Muscle of leg (tissue), 16 donors: ENCODE measurements at places on chromosomes 1 and 21. TPM values are rescaled to one million over a fixed set of nuclear protein-coding genes. Genes with fewer than 3 reads are reported as not detected.

GRCh38 chr1:155976062-155976912, 2.1 kb downstream of the ARHGEF2 start:
- no peaks in the 10 kb centered on the region for H3K27me3 ChIP-seq
- H3K4me1 ChIP-seq = peaks cover 87% of the 10 kb centered on the region
- peak overlapping the region; percentile 97 for H3K27ac ChIP-seq
- peak; percentile 87 for DNase-seq

ITSN1 gene
- 29.7 TPM for total RNA-seq

DNA sequence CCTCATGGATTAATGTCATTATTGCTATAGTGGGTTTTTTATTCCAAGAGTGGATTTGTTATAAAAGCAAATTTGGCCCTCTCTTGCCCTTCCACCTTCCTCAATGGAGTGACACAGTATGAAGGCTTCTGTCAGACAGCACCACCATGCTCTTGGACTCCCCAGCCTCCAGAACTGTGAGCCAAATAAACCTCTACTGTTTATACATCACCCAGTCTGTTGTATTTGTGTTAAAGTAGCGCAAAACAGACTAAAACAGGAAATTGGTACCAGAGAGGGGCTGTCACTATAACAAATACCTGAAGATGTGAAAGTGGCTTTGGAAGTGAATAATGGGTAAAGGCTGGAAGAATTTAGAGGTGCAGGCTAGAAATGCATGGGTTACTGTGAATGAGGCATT, 38.0 kb upstream of the DMRTB1 start:
- H3K27ac ChIP-seq = no peak overlapping the region
- H3K4me1 ChIP-seq = no peaks in the 10 kb centered on the region
- DNase-seq = no peak

DNA sequence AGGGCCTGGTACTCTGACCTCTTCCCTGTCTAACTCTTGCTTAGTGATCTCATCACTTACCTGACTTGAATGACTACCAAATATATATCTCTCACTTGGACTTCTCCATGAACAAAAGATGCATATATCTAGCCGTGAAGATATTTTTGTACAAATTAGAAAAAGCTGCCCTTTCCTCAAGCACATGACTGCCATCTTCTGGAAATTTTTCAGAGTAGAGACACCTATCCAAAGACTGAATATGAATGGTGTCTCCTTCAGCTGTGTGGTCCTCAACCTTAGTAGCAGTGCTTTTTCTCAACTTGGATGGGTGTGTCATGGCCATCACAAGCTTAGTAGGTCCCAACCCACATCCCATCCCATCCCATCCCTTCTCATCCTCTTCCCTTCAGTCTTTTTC, 142.3 kb downstream of the DNM3 start:
- H3K27me3 ChIP-seq = no peaks in the 10 kb centered on the region
- H3K27ac ChIP-seq = no peak overlapping the region
- H3K4me1 ChIP-seq = no peaks in the 10 kb centered on the region
- no peak overlapping the region for H3K4me3 ChIP-seq
- DNase-seq = peak; percentile 34

DNA sequence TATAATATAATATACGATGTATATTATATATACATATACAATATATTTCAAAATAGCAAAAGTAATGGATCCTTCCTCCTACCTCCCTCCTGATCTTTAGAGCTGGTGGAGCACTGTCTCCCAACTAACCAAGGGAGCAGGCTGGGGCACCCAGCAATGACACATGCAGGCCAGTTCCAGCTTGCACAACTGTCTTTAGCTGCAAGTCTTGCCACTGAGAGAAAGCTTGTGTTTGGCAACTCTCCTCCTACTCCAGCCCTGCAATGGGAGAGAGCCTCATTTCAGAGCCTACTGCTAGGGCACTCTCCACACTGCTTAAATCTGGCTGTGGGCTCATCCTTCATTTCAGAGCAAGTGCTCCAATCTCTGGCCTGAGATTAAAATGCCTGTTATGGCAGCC, 469.8 kb upstream of the OLFM3 start:
- H3K27ac ChIP-seq = no peak overlapping the region
- no peak for DNase-seq
- no peaks in the 10 kb centered on the region for H3K4me1 ChIP-seq
- H3K27me3 ChIP-seq = no peaks in the 10 kb centered on the region

GRCh38 chr1:161721738-161722343, 497 bp downstream of the FCRLB start:
- H3K27ac ChIP-seq = no peak overlapping the region
- no peak overlapping the region for H3K4me3 ChIP-seq
- H3K27me3 ChIP-seq = peaks cover 27% of the 10 kb centered on the region

DNA sequence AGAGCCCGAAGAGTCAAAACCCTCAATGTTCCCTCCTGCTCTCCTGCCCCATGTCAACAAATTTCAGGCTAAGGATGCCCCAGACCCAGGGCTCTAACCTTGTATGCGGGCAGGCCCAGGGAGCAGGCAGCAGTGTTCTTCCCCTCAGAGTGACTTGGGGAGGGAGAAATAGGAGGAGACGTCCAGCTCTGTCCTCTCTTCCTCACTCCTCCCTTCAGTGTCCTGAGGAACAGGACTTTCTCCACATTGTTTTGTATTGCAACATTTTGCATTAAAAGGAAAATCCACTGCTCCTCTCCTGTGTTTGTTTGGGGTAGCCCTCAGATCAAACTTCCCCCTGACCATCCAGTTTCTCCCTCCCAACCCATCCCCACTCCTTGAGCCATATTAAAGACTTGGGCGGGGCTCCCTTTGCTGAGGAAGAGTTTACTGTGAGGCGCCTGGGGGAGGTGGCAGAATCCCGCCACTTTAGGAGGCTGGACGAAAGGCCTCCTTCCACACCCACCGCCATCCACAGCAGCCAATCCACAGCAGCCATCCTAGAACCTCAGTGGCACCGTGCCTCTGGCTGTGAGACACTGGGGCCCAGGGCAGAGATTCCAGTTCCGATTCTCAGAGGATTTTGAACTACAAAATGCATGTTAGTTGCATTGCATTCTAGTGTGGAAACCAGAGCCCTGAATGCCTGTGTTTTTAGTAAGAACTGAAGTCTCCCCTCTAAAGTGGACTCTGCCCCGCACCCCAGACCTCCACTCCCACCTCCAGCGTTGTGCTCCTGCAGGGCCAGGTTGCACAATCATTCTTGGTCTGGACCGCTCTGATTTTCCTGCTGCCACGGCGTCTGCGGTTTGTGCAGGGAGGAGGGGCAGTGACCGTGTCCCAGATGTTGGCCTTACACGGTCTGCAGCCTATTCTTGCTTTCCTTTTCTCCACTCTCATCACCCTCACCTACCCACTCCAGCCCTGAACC, 3.0 kb downstream of the OLFML3 start:
- H3K27ac ChIP-seq = peak overlapping the region; percentile 90
- DNase-seq = peak; percentile 96
- H3K36me3 ChIP-seq = peaks cover 6% of the 10 kb centered on the region
- H3K27me3 ChIP-seq = no peaks in the 10 kb centered on the region
- peak overlapping the region; percentile 32 for H3K4me3 ChIP-seq

GRCh38 chr1:34266127-34266951, 89.6 kb downstream of the C1orf94 start:
- no peaks in the 10 kb centered on the region for H3K4me1 ChIP-seq
- H3K4me3 ChIP-seq = no peak overlapping the region
- H3K36me3 ChIP-seq = no peaks in the 10 kb centered on the region
- DNase-seq = no peak
- no peak overlapping the region for H3K27ac ChIP-seq
- H3K27me3 ChIP-seq = peaks cover 13% of the 10 kb centered on the region

DNA sequence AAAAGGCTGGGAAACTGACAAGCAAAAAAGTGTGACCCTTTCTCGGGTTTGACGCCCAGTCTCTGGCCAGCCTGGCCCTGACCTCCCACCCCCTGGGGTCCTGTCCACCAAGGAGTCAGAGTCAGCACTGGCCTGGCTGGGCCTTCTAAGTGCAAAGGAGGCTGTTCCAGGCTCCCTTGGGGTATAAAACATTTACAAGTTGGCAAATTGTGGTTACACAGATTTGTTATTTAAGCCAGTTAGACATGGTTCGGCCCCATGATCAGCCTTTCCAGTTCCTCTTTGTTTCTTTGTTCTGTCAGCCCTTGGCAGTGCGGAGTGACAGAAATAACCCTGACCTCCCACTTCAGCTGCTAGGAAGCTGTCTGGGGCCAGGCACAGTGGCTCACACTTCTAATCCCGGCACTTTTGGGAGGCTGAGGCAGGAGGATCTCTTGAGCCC, 161.6 kb upstream of the RAB4A start:
- no peak overlapping the region for H3K4me3 ChIP-seq
- DNase-seq = peak; percentile 78
- no peaks in the 10 kb centered on the region for H3K36me3 ChIP-seq
- peaks cover 3% of the 10 kb centered on the region for H3K27me3 ChIP-seq

GRCh38 chr1:41333146-41333784, 28.0 kb upstream of the FOXO6 start:
- no peak for DNase-seq
- H3K36me3 ChIP-seq = no peaks in the 10 kb centered on the region
- no peak overlapping the region for H3K4me3 ChIP-seq
- no peaks in the 10 kb centered on the region for H3K27me3 ChIP-seq
- peaks cover 25% of the 10 kb centered on the region for H3K4me1 ChIP-seq

DNA sequence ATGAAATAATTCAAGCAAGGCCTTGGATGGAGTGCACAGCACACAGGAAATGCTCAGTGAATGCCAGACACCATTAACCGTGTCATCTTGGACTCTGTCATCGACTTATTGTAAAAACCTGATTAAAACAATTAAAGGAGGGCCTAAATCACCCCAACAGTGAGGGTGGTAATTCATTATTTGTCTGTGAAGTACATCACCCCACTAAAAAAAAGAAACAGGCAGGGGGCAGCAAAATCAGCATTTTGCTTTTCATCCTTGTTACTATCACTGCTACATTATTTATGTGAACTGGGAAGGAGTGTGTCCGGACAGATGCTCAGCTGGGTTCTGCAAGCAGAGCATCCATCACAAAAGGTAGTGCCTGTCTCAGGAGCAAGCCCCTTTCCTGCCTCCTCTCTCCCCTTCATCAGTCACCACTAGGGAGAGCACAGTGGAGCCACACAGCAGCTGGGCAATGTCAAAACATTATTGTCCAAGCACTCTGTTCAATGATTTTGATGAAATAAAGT, 98.5 kb downstream of the RERE start:
- no peaks in the 10 kb centered on the region for H3K27me3 ChIP-seq
- no peak overlapping the region for H3K4me3 ChIP-seq
- no peak overlapping the region for H3K27ac ChIP-seq

OR2T33 gene
- total RNA-seq = not detected

DNA sequence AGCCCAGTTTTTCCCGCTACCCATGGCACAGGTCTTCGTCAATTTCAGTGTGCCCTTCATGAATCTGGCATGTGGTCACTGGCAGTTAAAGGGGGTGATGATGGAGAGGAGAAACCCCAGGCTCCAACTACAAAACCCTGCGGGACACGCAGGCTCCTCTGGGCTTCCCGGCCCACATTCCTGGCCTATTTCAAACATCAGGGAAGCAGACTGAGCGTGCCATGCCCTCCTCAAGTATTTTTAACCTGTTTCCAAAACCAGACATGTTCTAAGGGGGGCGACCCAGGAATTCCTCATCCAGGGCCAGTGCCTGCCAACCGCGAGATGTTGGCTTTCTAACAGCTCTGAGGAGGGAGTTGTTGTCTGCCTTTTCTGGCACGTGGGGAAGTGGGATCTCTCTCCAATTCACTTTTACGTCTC, 85.1 kb downstream of the CAPZB start:
- peaks cover 34% of the 10 kb centered on the region for H3K4me1 ChIP-seq
- DNase-seq = no peak
- H3K27ac ChIP-seq = no peak overlapping the region

GRCh38 chr1:224358237-224358636, 1.6 kb downstream of the CNIH4 start:
- no peak overlapping the region for H3K4me3 ChIP-seq
- DNase-seq = no peak
- H3K36me3 ChIP-seq = peaks cover 6% of the 10 kb centered on the region
- peaks cover 4% of the 10 kb centered on the region for H3K4me1 ChIP-seq

GRCh38 chr1:177172272-177172671, 1.5 kb downstream of the BRINP2 start:
- peaks cover 44% of the 10 kb centered on the region for H3K27me3 ChIP-seq
- no peaks in the 10 kb centered on the region for H3K36me3 ChIP-seq
- no peak overlapping the region for H3K27ac ChIP-seq
- peaks cover 11% of the 10 kb centered on the region for H3K4me1 ChIP-seq
- no peak for DNase-seq
- no peak overlapping the region for H3K4me3 ChIP-seq

DNA sequence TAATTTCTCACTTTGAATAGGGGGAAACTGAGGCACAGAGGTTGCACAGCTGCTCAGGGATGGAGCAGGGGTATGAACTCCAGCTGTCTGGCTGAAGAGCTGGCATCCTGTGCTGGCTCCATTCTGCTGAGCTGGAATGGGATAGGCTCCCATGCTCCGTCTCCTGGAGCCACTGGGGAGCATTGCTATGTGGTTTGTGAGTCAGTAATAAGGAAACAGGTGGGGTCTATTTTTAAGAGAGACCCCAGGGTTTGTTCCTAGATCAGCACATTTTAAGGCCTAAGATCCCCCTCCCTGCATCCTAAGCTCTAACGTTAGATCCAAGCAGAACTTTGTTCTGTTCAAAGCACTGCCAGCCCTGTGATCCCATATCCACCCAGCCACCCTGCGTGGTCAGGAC, 72.2 kb downstream of the LACTBL1 start:
- H3K27me3 ChIP-seq = peaks cover 3% of the 10 kb centered on the region
- H3K36me3 ChIP-seq = peaks cover 7% of the 10 kb centered on the region
- no peak overlapping the region for H3K4me3 ChIP-seq

- H3K36me3 ChIP-seq = no peaks in the 10 kb centered on the region
- H3K4me3 ChIP-seq = no peak overlapping the region
- no peak for DNase-seq
Observed at GRCh38 chr1:242827538-242827937, 303.0 kb upstream of the PLD5 start.

GRCh38 chr1:244319283-244320132, 132.2 kb downstream of the ADSS2 start:
- no peak overlapping the region for H3K27ac ChIP-seq
- no peaks in the 10 kb centered on the region for H3K27me3 ChIP-seq
- no peak overlapping the region for H3K4me3 ChIP-seq
- no peaks in the 10 kb centered on the region for H3K36me3 ChIP-seq
- no peak for DNase-seq

- H3K4me3 ChIP-seq = no peak overlapping the region
- no peak for DNase-seq
- no peak overlapping the region for H3K27ac ChIP-seq
- H3K27me3 ChIP-seq = no peaks in the 10 kb centered on the region
- H3K4me1 ChIP-seq = no peaks in the 10 kb centered on the region
Observed at GRCh38 chr1:162404550-162405160, 7.3 kb downstream of the SH2D1B start.

- peaks cover 49% of the 10 kb centered on the region for H3K36me3 ChIP-seq
- DNase-seq = no peak
- H3K27me3 ChIP-seq = no peaks in the 10 kb centered on the region
- no peaks in the 10 kb centered on the region for H3K4me1 ChIP-seq
- H3K27ac ChIP-seq = no peak overlapping the region
Observed at GRCh38 chr1:119952496-119952895, 56.2 kb upstream of the ADAM30 start.
